ENCODE measurements at places on chromosomes 2 and 18.

DNA sequence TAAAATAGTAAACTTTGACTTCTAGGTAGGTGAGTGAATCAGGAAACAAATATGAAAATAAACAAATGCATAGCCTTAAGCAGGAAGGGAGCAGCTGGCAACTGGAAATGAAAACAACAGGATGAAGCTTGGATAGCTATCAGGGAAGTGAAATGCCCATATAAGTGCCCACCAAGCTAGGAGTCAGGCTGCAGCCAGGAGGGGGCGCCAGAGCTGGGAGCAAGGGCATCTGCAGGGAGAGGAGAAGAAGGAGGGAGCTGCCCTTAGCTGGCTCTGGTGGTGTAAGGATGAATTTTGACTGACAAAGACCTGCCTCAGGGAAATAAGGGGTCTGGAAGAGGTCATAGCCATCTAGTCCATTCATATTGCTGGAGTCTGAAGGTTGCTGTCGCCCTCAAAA is 298.3 kb downstream of the TDRD15 start:
- DNase-seq = no peak

DNA sequence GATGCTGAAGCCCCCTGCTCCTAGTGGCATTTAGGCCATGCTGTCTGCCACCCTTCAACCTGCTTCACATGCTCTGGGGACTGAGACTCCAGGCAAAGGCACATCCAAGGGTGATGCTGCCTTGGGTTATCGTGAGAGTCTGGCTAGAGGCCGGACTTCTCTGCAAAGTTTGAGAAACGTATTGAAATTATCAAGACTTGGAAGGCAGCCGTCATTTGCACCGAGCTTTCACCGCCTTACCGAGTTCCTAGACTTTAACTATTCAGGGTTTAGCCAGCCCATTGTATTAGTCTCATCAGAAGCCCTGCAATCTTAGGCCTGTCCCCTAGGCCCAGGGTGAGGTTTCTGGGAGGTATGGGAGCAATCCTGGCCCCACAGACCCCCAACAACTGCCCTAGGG is 34.0 kb downstream of the RDH14 start:
- no peak for DNase-seq

- no peak for DNase-seq
These were observed 136.6 kb upstream of the ASB18 start for GRCh38 chr2:236400594-236401360.

- DNase-seq = no peak
These were observed 106.5 kb upstream of the ETAA1 start for GRCh38 chr2:67290451-67291290.

DNA sequence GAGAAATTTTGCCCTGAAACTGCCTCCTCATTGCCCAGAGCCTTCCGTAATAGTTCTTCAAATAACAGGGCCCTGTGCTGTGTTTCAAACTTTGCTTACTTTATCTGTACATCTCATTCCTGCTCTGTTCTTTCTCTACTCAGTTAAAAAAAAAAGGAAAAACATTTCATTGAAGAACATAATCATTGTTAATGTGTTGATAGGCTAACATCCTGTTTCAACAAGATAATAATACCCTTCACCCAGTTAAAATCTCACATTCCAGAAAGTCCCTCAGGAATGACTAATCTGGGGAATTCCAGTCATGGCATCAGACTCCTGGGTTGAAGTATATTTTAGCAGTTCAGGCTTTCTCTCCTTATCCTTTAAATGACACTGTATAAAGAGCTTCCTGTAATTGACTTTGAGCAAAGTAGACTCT is 45.6 kb upstream of the ITGAV start:
- no peak for DNase-seq

GRCh38 chr2:48510329-48510728 is 19.6 kb upstream of the STON1 start:
- DNase-seq = no peak

DNA sequence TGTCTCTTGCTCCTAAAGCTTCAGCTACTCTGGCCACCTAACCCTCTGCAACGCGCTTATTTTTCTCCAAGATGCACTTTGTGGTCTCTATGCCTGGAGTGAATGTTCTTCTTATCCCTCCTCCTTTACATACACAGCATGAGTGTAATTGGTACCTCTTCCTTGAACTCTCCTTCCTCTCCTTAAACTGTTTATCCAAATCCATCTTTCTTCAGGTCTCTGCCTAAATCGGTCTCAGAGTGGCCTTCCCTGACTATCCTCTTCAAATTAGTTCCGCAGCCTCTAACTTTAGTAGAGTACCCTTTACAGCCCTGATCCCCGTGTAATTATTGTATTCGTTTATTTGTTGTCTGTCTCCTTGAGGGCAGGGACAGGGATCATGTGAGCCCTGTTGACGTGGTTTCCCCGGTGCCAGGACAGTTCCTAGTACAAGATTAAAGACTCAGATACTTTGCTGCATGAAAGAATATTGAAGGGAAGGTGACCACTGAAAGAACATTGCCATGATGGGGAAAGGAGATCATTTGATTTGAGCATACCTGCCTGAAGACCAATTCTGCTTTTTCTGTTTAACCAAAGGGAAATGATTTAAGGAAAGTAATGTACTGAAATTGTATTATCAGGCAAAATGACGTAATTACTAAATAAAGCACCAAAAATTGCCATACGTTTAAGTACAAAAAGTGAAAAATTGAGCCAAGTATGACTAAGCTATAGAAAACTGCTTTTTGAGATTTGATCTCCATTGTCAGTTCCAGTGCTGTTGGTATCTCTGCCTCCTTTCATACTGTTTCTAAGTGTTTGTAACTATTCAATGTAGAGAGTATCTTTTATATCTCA is 1.2 kb downstream of the CNOT9 start:
- DNase-seq = no peak

Measured in esophagus squamous epithelium (tissue), 5 donors.